ENCODE measurements at places on chromosomes 3 and 15.

DNA sequence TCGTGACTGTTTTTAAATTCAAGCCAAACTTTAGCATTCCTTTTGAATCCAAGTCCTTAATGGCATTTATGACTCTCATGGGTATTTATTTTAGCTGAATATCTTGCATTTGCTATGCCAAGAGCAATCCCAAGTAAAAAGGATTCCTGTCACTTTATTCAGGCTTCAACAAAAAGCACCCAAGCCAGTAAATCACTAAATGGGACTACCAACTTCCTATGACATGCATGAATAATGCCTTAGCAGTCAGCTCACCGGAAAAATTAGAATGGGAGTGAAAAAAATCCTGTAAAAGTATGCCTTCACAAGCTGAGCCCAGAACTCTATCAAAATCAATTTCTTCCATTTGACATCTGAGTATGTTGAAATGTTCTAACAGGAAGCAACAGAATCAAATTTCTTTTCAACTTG lies 1297.9 kb downstream of the ROBO2 start:
- no peak for DNase-seq

GRCh38 chr15:27549746-27550145 lies 549.4 kb downstream of the OCA2 start:
- no peak for DNase-seq

DNA sequence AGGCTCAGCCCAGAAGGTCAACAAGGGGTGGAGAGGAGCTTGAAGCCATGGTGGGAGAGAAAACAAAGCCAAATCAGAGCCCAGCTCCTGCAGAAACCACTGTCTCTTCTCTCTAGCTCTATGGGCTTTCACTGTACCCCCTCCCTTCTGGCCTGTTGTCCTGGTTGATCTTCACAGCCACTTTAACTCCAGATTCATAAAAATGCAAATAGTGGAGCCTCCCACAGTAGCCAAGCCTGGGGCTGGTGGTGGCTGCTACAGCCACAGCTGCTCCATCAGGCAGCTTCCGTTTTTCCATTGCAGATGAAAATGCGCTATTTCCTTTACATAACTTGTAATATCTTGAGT lies 20.7 kb upstream of the CAV3 start:
- no peak for DNase-seq

DNA sequence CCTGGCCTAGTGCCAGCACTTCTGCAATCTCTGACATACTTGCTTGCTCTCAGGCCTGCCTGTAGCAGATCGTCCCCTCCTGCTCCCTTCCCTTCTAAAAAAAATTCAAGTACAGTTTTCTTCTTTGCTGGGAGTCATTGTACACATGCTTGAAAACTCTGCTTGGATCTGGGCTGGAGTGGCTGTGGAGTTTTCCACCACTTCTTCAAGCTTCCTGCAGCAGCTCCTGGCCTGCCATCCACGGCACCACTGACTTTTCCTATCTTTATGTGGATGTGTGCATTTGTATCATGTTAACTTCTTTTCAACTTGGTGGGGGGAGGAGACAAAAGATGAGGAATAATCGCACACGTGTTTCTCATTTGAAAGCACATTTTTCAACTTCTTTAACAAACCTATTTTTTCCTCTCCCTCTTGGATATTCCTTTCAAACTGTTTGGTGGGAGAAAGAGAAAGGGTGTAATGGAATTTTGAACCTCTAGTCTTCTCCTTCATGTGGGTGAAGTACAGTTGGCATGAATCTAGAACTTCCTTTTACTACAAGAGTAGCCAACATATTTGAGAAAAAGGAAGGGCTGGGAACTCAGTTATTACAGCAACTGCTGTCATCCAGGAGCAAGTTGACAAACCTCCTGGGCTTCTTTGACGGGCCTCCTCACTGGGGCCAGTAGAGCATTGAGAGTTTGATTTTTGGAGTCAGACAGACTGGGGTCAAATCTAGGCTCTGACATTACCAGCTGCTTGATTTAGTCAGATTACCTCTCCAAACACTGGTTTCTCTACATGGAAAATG lies 61.2 kb upstream of the LRTM1 start:
- no peak for DNase-seq

DNA sequence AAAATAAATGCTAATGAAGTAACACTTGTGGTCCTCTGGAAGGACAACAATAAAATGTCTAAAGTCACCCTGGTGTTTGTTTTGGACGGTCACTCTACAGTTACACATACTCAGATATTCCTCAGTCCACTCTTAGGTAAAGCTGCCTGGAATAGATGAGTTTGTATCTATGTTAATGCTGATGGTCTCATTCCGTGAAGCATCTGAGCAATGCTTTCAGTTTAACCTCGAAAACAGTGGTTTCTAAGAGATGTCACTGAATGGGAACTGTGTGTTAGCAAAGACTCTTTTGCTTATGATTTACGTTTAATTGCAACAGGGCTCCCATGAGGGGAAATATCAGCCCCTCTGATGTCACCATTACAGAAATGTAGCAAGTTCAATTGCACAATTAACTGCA lies 49.1 kb downstream of the FBN1 start:
- no peak for DNase-seq

- no peak for DNase-seq
Measured at GRCh38 chr3:192155194-192155593, 572.1 kb downstream of the FGF12 start.

DNA sequence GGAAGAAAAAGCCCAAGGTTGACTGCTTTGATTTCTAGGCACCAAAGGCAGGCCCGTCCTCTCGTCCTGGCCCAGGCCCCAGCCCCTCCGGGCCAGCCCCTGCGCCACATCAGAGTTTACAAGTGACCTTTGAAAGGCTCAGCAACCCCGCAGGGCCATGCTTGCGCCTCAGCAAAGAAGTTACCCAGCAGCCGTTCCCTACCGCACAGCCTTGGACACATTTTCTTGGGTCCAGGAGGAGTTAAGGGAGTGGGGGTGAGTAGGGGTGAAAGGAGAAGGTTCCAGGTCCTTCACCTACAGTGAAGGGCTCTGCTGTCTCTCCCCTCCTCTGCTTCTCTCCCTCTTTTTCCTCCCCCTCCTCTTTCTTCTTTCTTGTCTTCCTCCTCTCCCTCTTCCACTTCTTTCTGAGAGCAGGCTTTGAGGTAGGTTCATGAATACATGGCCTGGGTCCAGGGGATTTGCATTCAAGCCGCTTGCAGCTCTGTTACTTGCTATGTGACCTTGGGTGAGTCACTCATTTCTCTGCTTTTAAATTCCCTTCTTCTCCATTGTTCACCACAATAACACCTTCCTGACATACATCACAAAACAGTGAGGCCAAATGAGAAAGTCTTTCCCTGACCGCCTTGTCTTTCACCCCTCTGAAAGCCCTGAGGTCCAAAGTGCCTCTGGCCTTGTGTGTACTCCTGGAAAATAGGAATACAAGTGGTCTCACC lies 223.3 kb upstream of the TPRG1 start:
- DNase-seq, result no peak

- DNase-seq, result no peak
Measured at GRCh38 chr3:16302082-16302631, 37.1 kb downstream of the OXNAD1 start.

- DNase-seq, result no peak
Measured at GRCh38 chr3:141538568-141539240, 51.9 kb downstream of the RASA2 start.

- no peak for DNase-seq
Measured at GRCh38 chr3:99485286-99485685, 153.1 kb upstream of the COL8A1 start.

DNA sequence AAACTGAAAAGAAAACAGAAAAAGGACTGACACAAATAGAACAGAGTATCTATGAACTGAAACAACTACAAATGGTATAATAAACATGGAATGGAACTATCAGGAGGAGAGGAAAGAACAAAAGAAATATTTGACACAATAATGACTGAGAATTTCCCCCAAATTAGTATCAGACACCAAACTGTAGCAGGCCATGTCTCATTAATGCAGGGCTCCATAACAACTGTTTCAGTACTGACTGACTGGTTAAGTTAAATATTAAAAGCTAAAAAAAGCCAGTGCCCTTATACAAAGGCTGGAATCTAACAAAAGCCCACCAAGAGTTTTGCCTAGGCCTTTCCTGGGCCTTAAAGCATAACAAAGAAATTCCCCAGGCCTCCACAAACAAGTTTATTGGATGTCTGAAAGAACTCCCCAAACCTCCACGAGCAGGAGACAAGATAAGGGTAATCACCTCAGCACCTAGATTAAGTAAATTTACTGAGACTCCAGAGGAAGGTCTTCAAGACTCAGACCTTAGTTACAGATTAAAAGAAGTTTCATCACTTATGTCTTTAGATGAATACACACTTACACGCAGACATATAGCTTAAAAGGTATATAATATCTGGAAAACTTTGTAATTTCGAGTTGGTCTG lies 45.7 kb downstream of the KPNA1 start:
- DNase-seq, result no peak

GRCh38 chr3:19147905-19148767 lies at the start of gene KCNH8:
Gene KCNH8 (plus strand): TSS chr3:19148510. CDS start chr3:19148720, 210 bp downstream.
- no peak for DNase-seq

DNA sequence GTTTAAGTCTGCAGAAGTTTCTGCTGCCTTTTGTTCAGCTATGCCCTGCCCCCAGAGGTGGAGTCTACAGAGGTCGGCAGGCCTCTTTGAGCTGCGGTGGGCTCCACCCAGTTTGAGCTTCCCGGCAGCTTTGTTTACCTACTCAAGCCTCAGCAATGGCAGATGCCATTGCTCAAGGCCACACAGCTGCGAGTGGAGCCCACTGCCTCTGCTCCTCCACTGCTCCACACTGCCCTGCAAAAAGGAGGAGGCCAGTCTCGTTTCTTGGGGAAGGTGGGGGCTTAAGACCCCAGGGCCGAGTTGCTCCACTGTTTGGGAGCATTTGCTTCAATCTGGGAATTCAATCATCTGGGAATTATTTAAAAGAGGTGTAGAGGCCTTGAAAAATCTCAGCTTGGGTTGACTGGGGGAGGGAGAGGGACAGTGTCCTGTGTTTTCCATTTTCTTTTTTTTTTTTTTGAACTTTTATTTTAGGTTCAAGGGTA lies 144.6 kb upstream of the MEF2A start:
- no peak for DNase-seq

DNA sequence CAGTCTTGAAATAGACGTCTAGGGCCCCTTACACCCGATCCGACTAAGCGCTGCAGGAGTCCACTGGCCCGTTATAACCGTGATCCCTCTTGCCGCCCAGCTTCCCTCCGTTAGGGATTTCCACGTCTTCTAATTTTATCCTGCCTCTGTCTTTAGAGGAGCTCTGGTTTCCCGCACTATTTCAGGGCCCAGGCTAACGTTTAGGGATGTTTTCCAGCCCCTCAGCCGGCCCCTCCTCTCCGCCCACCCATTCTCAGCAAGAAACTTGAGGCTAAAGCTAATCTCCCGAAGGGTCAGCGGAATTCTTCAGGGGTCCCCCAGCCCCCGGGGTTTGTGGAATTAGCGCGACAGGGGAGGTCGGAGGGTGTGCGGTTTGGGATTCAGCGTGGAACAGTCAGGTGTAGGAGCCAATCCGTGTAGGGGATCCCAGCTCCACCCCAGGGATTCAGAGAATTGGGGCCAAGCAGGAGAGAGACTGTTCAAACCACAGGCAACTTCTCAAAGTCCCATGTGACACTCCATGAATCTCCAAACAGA lies 1.6 kb downstream of the PTX3 start:
- no peak for DNase-seq

DNA sequence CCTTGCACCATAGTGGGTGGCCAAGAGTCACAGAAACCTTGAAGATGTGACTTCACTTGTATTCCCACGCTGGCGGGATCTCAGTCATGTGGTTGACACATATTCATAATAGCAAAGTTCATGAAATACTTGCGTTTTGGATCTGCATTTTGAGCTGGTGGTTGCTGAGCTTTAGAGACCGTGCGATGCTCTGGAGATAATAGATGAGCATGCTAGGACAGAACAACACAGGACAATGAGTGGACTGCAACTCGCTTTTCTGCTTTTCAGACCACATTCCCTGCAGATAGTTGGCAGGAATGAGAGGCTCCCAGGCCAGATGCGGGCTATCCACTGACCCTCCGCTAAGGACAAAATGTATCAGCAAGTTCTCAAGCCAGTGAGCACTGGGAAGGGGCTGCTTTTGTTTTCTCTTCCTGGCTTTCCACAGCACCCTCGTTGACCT lies 13.8 kb upstream of the STARD5 start:
- no peak for DNase-seq

GRCh38 chr15:94877833-94878232 lies 646.5 kb downstream of the MCTP2 start:
- no peak for DNase-seq

DNA sequence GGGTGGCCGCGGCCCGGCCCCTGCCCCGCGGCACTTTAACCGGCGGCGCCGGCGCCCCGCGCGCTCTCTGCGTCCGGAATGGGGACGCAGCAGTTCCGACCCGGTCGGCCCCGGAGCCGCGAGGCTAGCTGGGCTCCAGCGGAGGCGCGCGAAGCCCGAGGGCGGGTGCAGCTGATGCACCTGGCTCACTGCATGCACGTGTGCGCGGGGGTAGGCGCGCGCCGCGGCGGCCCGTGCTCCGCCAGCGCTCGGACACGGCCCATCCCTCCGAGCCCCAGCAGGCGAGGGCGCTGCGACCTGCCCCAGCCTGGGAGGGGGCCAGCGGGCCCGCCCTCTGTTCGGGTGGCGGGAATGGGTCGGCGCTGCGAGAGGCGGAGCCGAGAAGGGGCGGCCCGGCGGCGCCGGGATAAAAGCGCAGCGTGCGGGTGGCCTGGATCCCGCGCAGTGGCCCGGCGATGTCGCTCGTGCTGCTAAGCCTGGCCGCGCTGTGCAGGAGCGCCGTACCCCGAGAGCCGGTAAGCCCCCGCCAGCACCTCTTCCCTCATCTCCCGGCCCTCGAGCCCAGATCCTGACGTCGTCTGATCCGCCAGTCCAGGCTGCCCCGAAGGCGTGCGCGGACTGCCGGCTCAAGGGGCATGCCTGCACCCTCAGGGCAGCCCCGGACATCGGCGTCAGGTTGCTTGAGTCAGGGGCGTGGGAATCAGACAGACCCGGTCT lies at the start of the genes CHDH and IL17RB:
Gene CHDH (minus strand): TSS at position 286 of the 717 bp plus-strand sequence. CDS start 22,411 bp downstream, outside the sequence.
Gene IL17RB (plus strand): TSS at position 435 of the 717 bp plus-strand sequence. CDS start 21 bp downstream, at position 456.
- no peak for DNase-seq

DNA sequence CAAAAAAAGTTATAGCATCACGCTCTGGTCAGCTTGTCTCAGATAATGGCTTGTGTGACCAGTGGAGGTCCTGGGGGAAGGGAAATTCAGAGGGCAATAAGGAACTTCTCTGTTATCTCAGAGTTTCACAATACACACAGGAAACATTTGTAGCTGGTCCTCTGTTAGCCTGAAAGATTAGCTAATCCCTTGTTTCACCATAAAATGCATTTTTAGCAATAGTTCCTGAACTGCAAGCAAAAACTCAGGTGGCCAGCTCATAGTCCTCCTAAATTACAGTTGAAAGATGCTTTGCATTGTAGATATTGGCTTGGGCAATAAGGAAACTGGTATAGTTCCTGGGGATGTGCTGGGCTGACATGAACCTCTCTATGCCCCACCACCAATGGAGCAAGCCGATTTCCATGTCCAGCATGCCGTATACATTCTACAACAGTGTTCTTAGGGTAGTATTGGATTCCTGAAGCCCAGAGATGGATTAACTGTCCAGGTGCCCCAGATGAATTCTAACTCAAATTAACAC lies 141.5 kb upstream of the TBL1XR1 start:
- no peak for DNase-seq
